DMS79 treated with DMSO at 0.1 percent for 48 hours (cell line): ENCODE measurements at places on chromosomes 7 and 10.

DNA sequence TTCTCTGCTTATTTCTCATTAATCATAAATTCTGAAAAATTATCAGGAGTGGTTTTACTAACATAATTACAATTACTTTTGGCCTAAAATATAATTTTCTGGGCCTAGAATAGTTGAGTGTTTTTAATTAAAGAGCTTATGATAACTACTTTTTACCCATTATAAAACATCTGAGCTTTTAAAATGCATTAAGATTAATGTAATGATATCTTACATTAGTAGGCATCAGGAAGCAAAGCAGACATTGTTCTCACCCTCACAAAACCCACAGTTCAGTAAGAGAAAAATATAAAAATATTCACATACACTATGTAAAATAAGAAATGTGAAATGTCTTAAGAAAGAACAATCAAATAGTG lies 443.7 kb upstream of the SEMA3A start:
- DNase-seq: no peak

DNA sequence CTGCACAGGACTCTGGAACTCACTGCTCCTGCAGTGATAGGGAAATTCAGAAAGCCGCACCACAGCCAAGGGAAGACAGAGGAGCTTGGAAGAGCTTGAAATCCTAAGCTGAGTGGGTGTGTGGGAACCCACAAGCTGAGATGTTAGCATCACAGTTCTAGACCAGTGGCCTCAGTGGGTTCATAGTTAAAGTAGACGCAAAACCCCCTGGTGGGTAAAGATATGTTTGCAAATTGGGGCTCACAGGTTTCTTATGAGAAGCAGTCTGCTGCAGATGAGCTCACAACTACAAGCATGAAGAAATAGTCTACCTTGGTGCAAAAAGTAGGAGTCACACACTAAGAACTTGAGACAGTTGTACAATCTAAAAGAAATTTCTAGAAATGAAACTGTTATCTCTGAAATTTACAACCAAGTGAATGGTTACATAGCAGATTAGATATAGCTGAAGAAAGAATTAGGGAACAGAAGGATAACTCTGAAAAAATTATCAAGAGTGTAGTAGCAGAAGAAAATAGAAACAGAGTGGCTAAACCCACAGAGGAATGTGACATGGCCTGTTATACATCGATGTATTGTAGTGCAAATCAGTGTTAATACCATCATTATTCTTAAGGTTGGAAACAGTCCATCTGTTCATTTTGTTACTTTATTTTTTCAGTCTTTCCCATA lies 77.2 kb downstream of the DYNC2I1 start:
- DNase-seq: no peak

GRCh38 chr10:23362879-23363792 lies 18.5 kb upstream of the C10orf67 start:
- no peak for DNase-seq

DNA sequence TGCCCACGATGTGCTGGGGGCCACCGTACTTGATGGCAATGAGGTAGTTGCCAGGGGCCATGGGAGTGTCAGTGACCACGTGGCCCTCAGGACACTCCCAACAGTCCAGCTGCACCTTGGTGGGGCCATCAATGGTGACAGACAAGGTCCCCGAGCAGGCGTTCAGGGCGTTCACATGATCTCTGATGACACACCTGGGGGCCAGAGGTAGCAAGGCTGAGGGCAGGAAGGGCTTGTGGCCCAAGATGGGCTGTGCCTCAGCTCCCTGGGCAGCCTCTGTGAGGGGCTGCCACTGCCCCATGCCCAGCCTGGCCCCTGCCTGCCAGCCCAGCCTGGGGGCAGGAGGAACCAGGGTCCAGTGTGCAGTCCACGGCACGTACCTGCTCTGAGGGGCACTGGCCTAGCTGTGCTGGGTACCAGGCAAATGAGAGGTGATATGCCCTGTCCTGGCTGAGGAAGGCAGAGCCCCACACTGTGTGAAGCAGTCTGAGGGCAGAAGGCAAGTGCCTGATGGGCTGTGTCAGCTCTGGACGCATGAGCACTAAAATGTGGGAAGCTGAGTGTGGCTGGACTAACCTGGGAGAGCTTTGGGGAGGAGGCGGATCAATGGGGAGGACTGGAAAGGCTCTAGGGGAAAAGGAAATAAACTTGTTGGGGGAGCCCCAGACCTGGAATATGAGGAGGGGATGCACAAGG lies 3.5 kb upstream of the KCP start:
- DNase-seq: no peak

GRCh38 chr10:70376436-70377378 lies 5.7 kb downstream of the LRRC20 start:
- DNase-seq: no peak

DNA sequence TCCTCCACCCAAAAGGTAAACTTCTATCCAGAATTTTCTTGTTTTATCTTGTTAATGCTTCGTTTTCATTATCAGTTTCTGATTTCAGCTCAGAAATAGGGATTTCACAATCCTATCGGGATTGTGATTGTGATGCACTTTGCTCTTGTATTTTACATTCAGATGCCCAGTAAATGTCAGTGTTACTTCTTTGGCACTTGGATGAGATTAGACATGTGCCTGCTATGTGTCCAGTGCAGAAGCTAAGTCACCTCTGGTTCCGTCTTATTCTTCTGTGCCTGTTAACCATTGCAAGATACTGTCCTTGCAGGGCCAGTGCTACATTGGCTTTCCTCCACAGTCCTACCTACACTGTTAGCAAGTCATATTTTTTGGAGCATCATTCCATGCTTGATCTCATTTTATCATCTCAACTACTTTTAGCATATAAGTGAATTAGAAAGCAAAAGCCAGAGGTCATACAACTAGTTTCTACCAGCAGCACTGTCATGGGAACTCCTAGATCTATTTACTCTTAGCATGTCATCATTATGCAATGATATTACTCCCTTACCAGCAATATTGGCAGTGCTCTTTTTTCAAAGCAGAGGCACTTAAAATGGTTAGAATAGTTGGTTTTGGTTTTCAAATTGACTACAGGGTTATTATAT lies 26.7 kb downstream of the ZNF277 start:
- no peak for DNase-seq

DNA sequence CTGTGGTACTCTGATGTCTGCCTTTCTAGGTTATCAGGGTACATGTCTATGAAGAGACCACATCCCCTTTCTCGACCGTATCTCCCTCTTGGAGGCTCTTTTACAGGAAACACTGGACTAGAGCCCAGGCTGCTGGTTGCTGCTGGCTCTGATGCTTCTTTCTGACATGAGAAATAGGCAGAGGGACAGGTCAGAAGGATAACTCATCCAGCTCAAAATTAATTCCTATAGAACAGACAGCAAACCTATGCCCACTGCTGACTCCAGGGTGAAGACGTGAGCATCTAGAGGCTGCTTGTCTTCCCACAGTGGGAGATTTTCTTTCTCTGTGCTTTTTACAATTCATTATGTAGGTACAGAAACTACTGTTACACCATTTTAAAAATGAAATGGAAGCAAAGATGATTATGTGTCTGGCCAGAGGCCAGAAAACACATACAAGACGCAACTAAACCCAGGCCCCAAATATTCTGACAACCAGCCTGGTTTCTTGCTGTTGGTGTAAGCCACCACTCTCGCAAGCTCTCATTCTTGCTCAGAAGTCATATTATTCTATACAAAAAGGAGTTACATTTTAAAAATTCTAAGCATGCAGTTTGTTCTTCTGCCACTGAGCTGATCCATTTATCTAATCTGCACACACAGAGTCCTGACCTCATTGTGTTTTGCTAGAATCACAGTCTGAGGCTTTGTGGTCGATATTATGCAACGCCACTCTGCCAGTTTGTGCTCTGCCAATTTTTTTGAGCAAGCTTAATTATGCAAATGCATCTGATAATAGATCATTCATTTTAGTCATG lies 424.3 kb downstream of the KIF20B start:
- DNase-seq: no peak

DNA sequence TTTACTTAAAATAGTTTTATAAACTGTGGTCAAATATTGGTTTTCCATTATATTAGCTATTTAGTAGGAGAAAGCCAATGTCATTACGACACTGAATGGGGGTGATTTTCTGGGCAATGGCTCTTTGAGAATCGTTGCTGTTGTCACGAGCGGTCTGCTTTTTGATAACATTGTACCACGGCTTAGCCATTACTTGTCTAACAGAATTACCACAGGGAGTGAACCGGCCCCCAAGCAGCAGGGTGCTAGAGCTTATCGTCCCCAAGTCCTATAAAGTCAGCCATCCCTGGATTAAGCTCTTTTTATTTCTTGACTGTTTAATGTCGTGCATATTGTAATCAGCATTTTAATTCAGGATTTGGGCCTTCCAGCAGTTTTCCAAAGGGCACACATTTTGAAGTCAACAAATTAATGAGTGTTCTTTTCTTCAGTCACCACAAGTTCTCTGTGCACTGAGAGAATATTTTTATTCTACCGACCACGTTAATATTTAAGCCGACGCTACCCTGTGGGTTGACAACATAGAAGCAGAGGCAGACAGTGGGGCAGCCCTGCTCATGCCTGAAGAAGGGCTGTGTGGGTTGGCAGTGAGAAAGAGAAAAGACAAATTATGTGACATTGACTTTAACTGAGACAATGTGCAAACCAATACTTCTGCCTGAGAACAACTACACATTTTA lies 125.8 kb downstream of the ICA1 start:
- no peak for DNase-seq

- no peak for DNase-seq
These were observed 75.1 kb downstream of the DGKI start for GRCh38 chr7:137771679-137772078.

DNA sequence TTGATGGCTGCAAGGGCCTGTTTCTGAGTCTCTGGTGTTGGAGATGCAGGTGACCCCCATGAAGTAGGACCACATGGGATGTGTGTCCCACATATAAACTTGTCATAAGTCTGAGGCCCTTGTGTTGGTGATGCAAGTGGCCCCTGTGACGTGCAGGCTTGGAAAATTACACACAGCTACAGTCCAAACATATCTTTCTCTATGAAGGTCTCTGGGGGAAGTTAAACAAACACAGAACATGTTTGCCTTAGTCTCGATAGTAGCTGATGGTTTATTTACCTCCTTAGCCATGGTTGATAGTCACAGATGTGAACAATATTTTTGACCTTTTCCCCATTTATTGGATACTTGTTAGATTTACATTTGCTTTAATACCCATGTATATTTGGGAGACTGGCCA lies 64.7 kb downstream of the ADCY1 start:
- no peak for DNase-seq

DNA sequence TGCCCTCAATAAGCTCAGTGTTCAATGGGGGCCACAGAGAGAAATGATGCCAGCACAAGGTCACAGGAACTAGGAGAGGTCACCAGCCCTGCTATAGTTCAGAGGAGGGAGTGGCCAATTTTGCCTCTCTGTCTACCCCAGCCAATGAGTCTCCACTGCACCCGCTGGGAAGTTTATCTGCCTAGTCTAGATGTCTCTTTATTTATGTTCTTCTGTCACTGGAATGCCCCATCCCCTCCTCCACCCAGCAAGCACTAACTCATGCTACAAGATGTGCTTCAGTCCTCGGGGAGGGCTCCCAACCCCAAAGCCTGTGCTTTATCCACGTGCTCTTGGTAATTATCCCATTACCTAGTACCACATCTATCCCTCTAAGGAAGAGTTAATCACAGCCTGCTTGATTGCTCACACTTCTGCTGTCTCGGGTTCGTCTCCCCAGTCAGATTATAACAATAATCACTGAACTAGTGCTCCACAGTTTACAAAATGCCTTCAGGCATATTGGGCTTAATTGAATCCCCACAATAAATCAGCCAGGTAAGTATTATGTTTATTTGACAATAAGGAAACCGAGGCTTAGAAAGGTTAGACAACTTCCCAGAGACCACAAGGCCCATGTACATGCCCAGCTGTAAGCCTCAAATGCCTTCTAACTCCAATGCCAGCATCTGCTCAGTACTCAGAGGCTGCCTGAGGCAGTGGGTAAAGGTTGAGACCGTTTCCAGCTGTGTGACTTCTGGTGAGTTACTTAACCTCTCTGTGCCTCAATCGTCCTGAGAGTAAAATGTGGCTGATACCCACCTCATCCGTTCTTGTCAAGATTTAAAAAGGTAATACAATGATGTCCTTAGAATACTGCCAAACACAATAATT lies 3.9 kb downstream of the HIP1 start:
- no peak for DNase-seq

DNA sequence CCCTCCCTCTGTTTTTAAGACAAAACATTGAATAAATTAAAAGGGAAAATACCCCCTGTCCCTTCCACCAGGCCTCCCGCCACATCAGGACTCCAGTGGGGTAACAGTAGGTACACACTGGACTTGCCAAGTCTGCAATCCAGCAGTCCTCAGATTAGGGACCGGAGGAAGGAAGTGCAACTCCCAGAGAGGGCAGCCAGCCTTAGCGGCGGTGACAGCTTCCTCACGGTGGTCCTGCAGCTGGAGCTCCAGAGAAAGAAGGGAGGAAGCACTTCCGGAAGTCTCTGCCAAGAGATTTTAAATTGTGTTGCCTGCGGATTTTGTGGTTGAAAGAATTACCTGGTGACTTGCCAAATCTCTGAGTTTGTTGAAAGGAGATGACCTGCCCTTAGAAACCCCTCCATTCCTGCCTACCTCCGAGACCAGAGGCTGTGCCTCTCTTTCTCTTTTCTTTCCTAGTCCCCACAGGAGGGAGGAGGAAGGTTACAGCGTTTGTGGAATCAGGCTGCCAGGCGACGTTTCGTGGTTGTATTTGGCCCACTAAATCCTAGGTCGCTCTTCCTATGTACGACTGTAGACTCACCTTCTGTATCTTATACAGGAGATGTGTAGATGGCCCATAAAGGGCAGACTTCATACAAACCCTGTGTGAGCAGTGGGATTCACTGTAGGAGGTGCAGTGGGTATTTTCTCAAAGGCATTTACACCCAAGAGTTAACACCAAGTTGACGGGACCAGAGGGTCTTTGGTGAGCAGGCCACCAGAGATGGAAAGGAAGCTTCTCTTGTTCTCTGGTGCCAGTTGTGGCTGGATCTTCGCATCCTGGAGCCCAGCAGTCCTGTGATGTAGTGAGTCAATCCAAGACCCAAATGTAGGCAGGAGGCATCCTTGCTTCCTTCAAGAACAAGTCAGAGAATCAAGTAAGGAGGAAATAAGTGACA lies 77.9 kb downstream of the INSIG1 start:
- peak; percentile 60 for DNase-seq

- DNase-seq: no peak
These were observed 17.6 kb downstream of the IFIT5 start for GRCh38 chr10:89431977-89432376.

- peak; percentile 74 for DNase-seq
These were observed 32.9 kb upstream of the KMT2E start for GRCh38 chr7:104980841-104981671.

GRCh38 chr10:8056871-8057331 lies 2.4 kb downstream of the GATA3 start:
- no peak for DNase-seq

DNA sequence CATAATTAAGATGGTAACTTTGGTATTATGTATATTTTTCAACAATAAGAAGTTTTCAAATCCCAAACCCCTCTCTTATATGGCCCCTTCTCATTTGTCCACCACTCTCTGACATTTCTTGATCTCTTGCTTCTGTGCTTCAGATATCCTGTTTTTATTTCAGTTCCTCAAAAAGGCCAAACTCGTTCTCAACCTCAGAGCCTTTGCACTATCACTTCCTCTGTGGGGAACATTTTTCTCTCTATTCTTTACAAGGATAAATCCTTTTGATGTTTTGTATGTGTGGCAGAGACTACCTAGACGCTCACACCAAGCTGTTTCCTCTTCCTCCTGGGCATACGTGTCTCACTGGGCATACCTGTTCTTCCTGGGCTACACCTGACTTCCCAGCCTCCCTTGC lies 54.2 kb upstream of the FRMD4A start:
- no peak for DNase-seq

GRCh38 chr7:124074007-124074406 lies 41.1 kb upstream of the TMEM229A start:
- no peak for DNase-seq
